ENCODE measurements at places on chromosomes 11 and 22.

- no peak for DNase-seq
These were observed 4.9 kb downstream of the TPBGL start for GRCh38 chr11:75245356-75246005.

DNA sequence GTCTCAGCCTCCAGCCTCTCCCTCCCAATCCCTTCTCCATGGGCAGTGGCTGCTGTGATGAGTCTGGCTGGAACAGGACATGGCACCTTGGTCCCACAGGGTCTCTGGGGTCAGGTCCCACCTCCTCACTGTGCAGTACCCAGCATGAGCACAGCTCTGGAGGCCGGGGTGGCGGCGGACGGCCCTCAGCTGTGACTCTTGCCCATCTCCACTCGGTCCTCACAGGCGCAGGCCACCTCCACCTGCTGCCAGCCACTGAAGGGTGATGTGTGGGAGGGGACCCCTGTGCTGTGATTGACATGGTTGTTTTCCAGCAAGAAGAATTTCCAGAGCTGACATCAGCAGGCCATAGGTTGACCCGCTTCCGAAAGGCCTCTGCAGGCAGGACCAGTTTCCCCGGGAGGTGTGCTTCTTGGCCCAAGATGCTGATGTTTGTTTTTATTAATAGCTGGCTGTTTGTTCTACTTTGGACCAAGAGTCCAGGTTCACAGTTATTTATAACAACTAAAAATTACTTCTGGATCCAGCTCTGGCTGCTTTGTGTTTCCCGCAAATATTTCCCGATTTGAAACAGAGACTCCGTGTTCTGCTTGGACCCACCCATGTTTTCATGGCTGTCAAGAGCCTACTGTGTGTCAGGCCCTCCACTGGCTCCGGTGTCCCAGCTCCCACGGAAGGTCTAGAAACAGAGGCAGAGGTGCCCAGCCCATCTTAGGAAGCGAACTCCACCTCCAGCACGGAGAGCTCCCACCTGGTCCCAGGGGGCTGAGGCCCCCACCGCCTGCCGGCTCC is 45.7 kb downstream of the SCUBE1 start:
- no peak for DNase-seq

GRCh38 chr11:36377759-36378564 is 81.9 kb downstream of the PRR5L start:
- no peak for DNase-seq

- no peak for DNase-seq
These were observed 29.7 kb upstream of the TEF start for GRCh38 chr22:41352058-41352457.

DNA sequence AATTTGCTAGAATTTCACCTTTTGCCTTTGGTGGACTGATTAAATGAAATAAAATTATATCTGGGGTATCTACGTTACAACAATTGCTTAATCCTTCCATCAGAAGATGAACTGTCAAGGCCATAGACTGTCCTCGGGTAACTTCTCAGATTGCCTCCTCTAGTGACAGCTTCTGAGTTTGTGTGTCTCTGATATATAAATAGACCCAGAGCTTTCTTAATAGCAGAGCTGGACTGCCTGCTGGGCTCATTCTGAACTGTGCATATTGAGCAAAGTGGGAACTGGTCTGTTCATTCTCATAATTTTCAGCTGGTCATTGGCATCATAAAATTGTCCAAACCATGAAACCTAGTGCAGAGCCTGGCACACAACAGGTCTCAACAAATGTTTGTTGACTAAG is 99.1 kb upstream of the GRAMD1B start:
- DNase-seq, result no peak

DNA sequence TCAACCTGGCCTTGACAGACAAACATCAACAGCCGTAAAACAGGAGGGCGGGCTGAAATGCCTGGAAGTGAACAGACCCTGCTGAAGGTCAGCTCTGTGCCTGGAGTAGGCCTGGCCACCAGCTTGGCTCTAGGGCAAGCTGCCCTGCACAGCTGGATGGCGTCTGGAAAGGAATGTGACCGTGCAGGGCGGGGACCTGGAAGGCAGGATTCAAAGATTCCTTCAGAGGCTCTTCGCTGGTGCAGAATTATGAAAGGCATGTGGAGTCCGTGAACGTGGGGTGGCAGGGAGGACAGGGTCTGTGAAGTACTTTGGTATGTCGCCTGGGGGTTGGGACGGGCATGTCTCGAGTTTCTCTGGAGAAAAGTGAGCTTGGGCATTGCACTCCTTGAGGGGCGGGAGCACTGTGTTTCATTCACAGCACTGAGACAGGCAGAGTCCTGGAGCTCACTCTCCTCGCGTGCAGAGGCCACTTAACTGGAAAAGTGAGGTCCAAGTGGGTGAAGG is 1.5 kb downstream of the EHD1 start:
- DNase-seq, result no peak

- DNase-seq, result no peak
These were observed 30.4 kb downstream of the MOB2 start for GRCh38 chr11:1456176-1456575.

GRCh38 chr11:37372667-37373066 is 774.6 kb upstream of the RAG2 start:
- no peak for DNase-seq

- DNase-seq, result no peak
These were observed 24.3 kb downstream of the CD6 start for GRCh38 chr11:60995798-60996197.

DNA sequence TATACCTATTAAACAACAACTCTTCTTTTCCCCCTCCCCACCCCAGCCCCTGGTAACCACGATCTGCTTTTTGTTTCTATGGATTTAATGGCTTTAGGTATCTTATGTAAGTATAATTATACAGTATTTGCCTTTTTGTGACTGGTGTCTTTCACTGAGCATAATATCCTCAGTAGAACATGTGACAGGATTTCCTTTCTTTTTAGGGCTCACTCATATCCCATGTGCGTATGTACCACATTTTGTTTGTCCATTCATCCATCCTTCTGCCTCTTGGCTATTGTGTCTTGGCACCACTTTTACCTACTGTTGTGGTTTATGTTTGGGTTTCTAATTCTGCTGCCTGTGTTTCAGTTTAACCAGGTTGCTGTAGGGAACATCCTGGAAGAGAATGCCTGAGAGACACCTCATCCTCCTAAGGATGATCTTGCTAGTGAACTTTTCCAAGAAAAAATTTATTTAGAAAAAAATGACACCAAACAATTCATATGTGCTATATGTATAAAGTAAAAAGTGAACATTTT is 77.6 kb upstream of the SESN3 start:
- no peak for DNase-seq

DNA sequence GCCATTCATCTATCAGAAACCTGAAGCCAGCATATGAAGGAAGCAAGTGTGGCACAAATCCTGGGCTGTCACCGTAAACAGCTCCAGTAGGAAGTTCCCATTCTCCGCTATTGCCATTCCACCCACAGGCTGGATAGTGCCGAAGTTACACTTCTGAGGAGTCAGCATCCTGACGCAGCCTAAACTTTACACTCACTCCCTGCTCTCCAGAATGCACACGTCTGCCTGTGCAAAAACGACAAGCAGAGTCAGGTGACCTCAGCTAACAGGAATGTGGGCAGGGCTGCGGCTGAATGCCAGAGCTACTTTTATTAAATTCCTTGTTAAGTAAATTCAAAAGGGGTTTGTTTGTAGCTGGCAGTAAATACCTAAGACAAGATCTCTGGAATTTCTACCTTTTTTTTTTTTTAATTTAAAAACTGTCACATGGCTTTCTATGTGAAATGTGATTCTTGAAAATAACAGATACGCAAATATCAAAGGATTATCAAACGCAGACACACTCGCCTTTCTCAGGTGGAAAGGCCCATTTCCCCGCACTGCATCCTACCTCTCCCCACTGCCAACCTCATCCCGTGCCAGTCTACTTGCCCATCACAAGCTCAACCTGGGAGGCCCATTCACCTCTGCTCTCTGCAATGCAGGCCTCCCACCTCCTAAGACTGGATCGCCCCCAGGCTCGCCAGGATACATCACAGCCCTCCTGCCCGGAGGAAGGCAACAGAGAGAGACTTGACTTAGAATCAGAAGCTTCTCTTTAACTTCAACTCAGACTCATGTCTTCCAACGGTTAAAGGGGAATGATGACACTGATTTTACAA is 33.5 kb downstream of the NFRKB start:
- DNase-seq, result peak; percentile 64

- DNase-seq, result no peak
These were observed 81.7 kb downstream of the BARX2 start for GRCh38 chr11:129457321-129457720.

DNA sequence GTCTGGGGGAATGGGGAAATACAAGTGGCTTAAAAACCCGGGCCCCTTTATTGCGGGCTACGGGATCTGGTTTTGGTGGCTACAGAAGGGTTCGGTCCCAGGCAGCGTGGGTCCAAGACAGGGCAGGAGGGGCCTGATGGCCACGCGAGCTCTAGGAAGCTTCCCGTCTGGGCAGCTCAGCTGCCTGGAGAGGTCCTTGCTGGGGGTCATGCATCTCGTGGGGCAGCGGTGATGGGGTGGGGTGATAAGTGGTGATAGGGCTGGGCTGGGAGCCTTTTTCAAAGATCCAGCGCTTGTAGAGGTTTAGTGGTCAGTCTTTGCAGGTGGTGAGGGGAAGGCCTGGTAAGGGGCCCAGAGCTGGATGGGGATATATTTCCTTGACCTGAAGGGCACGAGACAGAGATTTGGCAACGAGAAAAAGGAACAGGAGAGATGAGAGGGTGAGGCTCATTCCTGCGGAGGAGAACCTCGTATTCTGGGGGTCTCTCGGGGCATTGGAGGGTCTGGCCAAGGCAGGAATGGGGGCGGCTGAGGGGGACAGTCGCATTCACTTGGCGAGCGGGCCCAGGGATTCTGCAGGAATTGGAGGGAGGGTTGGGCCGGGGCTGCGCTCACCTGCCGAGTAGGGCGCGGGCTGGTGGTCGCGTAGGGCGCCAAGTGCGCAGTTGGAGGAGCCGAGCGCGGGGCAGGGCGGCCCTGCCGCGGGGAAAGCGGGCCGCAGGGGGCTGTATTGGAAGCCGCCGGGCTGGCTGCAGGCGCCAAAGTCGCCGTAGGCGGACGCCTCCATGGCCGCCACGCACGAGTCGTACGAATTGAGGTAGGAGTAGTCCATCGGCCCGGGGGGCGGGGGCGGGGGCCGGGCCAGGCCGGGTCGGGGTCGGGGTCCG is 560 bp downstream of the PHOX2A start:
- no peak for DNase-seq

GRCh38 chr11:75593286-75593915 is 31.3 kb downstream of the SERPINH1 start:
- no peak for DNase-seq

DNA sequence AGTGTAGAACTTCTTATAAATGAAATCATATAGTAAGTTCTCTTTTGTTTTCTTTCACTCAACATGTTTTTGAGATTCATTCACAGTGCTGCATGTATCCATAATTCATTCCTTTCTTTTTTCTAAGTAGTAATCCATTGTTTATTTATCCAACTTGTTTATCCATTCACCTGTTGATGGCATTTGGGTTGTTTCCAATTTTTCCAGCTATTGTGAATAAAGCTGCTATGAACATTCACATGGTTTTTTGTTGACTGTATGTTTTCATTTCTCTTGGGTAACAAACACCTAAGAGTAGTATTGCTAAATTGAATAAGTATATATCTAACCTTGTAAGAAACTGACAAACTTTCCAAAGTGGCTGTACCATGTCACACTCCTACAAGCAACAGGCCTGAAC is 23.5 kb downstream of the MRTFA start:
- no peak for DNase-seq

GRCh38 chr11:15941206-15941770 is 415.1 kb downstream of the SOX6 start:
- peak; percentile 69 for DNase-seq

GRCh38 chr11:102794382-102794781 is 3.6 kb downstream of the MMP1 start:
- no peak for DNase-seq

DNA sequence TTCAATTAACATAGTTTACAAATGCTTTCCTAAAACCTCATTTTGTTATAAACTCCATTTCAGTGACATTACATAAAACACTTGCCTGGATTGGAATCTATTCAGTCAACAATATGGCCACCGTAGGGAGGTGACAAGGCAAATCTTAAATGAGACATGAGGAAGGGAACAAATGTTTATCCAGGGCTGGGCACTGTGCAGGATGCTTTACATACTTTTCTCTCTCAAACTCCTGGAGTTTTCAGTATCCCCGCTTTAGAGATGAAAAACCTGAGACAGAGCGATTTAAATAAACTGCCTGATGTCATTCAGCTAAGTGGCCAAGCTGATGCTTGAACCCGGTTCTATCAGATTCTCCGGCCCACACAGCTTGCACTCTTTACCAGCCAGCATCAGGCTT is 259.9 kb downstream of the CADM1 start:
- DNase-seq, result no peak

GRCh38 chr11:113447621-113448315 is 27.4 kb downstream of the DRD2 start:
- DNase-seq, result no peak

DNA sequence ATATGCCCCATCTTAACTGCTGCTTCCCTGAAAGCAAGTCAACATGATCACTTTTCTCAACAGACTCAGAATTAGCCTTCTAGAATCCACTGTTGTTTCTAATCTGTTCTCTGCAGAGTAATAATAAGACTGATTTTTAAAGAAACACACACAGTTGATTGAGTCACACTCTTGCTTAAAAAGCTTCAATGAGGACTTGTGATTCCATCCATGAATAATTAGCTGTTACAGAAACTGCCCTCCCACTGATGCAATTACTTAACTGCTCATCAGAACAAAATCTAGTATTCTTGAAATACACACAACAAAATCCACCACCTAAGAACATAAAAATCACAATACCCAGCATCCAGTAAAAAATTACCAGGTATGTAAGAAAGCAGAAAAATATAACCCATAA is 100.5 kb upstream of the TIMP3 start:
- DNase-seq, result no peak

GRCh38 chr11:104968355-104968855 is at the start of gene CASP4:
Gene CASP4 (minus strand): TSS chr11:104968574. CDS start chr11:104968525, 49 bp downstream.
- DNase-seq, result no peak

- DNase-seq, result no peak
These were observed 346.8 kb upstream of the NARS2 start for GRCh38 chr11:78921509-78921908.

- peak; percentile 89 for DNase-seq
These were observed 34.4 kb downstream of the PRDM11 start for GRCh38 chr11:45180848-45181192.

- no peak for DNase-seq
These were observed 419.0 kb downstream of the LRRC4C start for GRCh38 chr11:41040474-41040873.

GRCh38 chr22:40651563-40652501 is 15.3 kb upstream of the MRTFA start:
- DNase-seq, result peak; percentile 99

GRCh38 chr11:39249566-39250365 is 2209.7 kb downstream of the LRRC4C start:
- no peak for DNase-seq

GRCh38 chr22:47421846-47422245 is 659.4 kb downstream of the TBC1D22A start:
- no peak for DNase-seq
